SK-N-MC (cell line): ENCODE measurements at places on chromosomes 11 and 22.
A peak's percentile ranks its signal among the peaks of the same experiment; 100 is the strongest.

DNA sequence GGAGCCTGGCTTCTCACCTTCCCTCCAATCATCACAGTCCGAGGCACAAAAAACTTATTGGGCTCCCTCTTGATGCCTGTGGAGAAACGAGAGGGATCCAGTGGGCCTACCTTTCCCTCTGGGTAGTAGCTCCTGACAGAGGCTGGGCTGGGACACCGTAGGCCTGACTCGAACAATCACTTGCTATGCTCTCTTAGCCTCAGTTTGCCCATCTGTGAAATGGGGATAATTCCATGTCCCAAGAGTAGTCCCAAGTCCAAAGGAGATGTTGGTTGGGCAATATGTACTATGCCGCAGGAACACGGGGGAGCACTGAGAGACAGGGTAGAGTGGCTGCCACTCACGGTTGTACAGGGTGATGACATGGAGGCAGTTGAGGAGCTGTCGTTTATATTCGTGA lies 7.6 kb upstream of the RASGRP2 start:
- no peak for DNase-seq

DNA sequence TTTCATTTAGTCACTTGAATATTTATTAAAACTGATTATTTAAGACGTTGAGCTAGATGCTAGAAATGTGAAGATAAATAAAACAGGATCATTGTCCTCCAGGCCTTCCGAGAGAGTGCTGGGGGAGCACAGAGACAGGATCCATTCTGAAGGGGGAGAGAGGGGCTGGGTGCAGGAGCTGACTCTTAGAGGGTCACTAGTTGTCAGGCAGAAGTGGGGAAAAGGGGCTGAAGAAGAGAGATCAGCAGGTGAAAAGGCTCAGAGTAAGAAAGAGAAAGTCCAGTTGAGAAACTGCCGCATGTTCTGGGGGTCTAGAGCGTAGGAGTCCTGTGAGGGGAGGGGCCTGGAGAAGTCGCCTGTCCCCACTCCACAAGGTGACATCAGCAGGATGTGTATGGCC lies 206.2 kb upstream of the SNX19 start:
- DNase-seq, result no peak

- peak; percentile 22 for DNase-seq
Observed at GRCh38 chr11:102436561-102436960, 16.0 kb downstream of the TMEM123 start.

GRCh38 chr11:64485074-64485473 lies 105.9 kb upstream of the SLC22A12 start:
- DNase-seq, result no peak

- DNase-seq, result no peak
Observed at GRCh38 chr22:17570851-17571631, 7.7 kb downstream of the SLC25A18 start.

- no peak for DNase-seq
Observed at GRCh38 chr11:91624021-91624420, 600.6 kb upstream of the FAT3 start.

DNA sequence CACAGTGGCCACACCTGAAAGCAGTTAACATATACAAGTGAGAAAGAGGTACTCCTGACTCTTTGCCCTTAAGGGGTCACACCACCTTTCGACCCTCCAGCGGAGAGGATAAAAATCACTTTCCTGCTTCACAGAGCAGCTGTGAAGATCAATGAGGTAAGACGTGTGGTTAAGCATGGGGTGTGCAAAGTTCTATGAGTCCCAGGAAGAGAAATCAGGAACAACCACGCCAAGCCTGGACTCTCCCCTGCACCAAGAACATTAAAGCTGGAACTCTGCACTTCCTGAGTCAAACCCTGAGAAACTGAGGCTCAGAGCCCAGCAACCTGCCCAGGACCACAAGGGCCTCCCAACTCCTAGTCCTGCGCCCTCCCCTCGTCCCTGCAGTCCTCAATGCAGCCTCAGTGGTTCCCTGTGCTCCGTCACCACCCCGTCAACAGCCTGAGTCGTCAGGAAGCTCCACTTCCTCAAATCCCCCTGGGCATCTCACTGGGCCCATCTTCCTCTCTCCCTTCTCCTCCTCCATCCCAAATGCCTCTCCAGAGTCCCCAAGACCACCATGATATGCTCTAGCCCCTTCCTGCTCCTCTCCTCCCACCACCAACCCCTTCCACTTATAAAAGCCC lies 17.7 kb downstream of the TNKS1BP1 start:
- DNase-seq, result no peak

DNA sequence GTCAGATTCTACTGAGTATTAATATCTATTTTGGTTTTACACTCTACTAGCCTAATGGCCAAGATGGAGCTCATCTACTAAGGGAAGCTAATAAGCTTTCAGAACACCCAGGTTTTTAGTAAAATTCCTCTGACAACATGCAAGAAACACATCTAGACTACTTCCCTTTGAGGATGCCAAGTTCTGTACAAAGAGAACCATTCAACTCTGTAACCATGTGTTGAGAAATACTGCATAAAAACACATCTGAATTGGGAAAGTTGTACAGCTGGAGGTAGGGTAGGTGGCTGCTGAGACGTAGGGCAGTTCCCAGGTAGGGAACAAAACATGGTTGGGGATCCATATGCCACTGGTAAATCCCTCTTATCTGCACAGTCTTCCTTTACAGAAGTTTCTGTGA lies 66.2 kb downstream of the SC5D start:
- no peak for DNase-seq

GRCh38 chr11:127470306-127470884 lies 469.8 kb upstream of the KIRREL3 start:
- no peak for DNase-seq

- no peak for DNase-seq
Observed at GRCh38 chr11:456533-456932, 6.5 kb downstream of the PTDSS2 start.

DNA sequence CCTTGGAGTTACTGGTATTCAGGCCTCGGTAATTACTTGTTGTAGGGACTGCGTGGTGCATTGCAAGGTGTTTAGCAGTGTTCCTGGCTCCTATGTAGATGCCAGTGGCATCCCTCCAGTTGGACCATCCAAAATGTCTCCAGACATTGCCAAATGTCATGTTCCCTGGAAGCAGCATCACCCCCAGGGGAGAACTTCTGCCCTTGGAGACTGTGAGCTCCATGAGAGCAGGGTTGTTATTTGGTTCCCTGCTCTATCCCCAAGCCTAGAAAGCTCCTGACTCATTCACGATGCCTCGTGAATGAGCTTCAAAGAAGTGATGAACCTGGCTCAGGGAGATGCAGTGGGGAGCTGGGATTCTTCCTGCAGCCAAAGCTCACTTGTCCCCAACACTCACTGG lies 4.8 kb upstream of the CD248 start:
- DNase-seq, result no peak

- no peak for DNase-seq
Observed at GRCh38 chr11:44304091-44305025, 5.6 kb downstream of the ALX4 start.

DNA sequence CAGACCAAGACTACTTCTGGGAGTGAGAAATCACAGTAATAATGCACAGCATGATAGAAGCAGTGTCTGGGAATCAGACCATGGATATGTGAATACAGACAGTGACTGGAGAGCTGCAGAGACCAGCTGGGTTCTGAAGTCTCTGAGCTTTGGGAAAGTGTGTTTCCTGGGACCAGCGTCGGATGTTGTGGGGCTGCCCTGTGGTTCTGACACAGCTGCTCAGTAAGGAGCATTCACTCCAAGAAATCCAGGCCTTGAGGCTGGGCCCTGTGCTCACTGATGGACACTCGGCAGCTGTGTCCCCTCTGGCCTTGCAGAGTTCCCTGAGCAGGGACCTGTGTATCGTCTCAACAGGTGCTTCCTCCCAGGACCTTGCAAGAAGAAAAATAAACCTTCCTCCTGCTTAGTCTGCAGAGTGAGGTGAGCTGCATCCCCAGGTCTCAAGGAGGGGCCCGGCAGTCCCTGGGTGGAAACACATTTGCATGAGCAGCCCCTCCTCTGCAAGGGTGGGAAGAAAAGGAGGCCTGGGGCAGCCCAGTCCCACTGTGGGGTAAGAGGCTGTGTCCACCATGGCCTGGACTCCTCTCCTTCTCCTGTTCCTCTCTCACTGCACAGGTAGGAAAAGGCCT lies 107.9 kb downstream of the VPREB1 start:
- DNase-seq, result no peak

- DNase-seq, result no peak
Observed at GRCh38 chr11:80838153-80838552, 1397.3 kb upstream of the TENM4 start.

DNA sequence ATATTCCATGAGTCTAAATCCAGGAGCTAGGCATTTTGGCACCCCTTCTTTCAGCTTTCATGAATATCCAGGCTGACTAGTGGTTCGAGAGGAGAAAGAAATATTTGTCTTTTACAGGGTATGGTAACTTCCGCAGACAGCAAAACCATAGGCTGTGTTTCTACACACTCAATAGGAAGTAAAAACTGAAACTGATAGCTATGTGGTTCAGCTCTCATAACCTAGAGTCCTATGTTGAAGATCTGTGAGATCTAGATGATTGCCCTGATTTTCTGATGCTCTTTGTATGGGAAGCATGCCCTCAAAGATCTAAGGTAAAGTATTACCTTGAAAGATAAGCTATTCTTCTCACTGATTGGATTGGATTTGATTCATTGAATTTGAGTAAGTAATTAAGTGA lies 118.3 kb downstream of the CD44 start:
- DNase-seq, result no peak

DNA sequence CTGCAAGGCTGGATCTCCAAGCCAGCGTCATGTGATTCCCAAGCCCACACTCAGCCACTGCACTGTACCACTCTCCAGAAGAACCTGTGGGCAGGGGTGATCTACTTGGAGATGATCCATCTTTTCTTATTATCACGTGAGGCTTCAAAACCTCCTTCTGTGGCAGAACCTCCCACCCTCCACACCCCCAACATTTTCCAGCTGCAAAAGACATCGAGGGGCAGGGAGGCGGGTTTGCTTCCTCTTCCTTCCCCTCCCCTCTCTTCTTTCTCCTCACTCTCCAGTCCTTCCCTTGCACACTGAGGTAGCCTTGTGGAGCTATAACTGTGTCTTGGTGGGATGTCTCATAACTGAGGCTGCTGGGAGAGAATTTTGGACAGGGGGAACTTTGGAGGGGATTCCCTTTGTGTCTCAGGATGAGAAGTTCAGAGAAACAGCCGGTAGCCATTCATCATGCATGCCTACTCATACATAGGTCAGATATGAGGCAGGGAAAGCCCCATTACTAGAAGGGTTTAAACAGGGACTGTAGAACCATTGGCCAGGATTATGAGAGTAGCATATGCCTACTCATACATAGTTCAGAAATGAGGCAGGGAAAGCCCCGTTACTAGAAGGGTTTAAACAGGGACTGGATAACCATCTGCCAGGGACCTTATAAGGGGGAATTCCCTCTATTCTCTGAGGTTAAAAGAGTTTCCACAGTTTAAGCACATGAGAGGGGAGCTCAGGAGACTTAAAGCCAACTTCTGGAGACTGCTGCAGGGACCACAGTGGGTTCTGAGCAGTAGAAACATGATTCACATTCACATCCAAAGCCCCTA lies 420.7 kb upstream of the CADM1 start:
- no peak for DNase-seq

- DNase-seq, result no peak
Observed at GRCh38 chr22:29831186-29831921, 6.7 kb downstream of the ASCC2 start.
